ENCODE measurements at places on chromosomes 5 and 9.
A peak's percentile ranks its signal among the peaks of the same experiment; 100 is the strongest.

GRCh38 chr5:94810281-94810680 is 191.8 kb downstream of the SLF1 start:
- no peak overlapping the region for H3K4me3 ChIP-seq
- no peaks in the 10 kb centered on the region for H3K27me3 ChIP-seq
- no peak for DNase-seq
- no peaks in the 10 kb centered on the region for H3K36me3 ChIP-seq
- H3K4me1 ChIP-seq = no peaks in the 10 kb centered on the region
- H3K27ac ChIP-seq = no peak overlapping the region

GRCh38 chr9:122370303-122370702 is 521 bp upstream of the PTGS1 start:
- no peaks in the 10 kb centered on the region for H3K36me3 ChIP-seq
- no peak overlapping the region for H3K27ac ChIP-seq
- no peak for DNase-seq
- H3K27me3 ChIP-seq = no peaks in the 10 kb centered on the region

- no peak for DNase-seq
- peak overlapping the region; percentile 97 for H3K27ac ChIP-seq
- peaks cover 10% of the 10 kb centered on the region for H3K4me1 ChIP-seq
- no peaks in the 10 kb centered on the region for H3K36me3 ChIP-seq
- H3K4me3 ChIP-seq = peak overlapping the region; percentile 87
- no peaks in the 10 kb centered on the region for H3K27me3 ChIP-seq
Observed at GRCh38 chr5:141969783-141970771, 1.2 kb downstream of the RNF14 start.

GRCh38 chr5:125088522-125089105 is 342.2 kb upstream of the ZNF608 start:
- H3K27me3 ChIP-seq = no peaks in the 10 kb centered on the region
- H3K4me1 ChIP-seq = no peaks in the 10 kb centered on the region
- H3K27ac ChIP-seq = no peak overlapping the region
- no peak overlapping the region for H3K4me3 ChIP-seq
- no peaks in the 10 kb centered on the region for H3K36me3 ChIP-seq

GRCh38 chr5:28648108-28648507 is 1609.7 kb upstream of the CDH9 start:
- no peaks in the 10 kb centered on the region for H3K36me3 ChIP-seq
- no peaks in the 10 kb centered on the region for H3K4me1 ChIP-seq
- no peak overlapping the region for H3K27ac ChIP-seq
- no peaks in the 10 kb centered on the region for H3K27me3 ChIP-seq
- no peak for DNase-seq
- no peak overlapping the region for H3K4me3 ChIP-seq

DNA sequence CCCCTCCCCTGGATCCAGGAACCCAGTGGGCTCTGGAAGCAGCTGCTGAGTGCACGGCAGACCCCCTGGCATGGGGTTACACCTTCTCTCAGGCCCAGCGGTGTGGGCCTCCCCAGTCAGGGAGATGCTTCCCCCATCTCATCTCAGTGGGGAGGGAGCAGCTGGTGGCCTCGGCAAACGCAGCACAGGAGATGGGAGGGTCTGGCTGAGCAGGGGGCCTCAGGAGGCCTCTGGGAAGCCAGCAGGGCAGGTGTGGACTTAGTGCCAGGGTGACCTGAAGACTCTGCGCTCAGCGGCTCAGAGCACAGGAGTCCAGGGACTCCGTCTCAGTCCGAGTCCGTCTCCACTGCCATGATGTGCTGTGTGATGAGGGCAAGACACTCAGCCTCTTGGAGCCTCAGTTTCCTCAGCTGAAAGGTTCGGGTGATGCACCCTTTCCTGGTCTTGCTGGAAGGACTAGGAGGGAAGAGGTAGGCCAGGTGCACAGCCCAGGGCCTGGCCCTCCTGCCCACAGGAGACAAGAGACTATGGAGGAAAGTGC is 100.6 kb downstream of the GTF3C4 start:
- no peak for DNase-seq
- peak overlapping the region; percentile 86 for H3K27ac ChIP-seq
- no peaks in the 10 kb centered on the region for H3K4me1 ChIP-seq
- no peaks in the 10 kb centered on the region for H3K36me3 ChIP-seq
- no peaks in the 10 kb centered on the region for H3K27me3 ChIP-seq
- peak overlapping the region; percentile 81 for H3K4me3 ChIP-seq

DNA sequence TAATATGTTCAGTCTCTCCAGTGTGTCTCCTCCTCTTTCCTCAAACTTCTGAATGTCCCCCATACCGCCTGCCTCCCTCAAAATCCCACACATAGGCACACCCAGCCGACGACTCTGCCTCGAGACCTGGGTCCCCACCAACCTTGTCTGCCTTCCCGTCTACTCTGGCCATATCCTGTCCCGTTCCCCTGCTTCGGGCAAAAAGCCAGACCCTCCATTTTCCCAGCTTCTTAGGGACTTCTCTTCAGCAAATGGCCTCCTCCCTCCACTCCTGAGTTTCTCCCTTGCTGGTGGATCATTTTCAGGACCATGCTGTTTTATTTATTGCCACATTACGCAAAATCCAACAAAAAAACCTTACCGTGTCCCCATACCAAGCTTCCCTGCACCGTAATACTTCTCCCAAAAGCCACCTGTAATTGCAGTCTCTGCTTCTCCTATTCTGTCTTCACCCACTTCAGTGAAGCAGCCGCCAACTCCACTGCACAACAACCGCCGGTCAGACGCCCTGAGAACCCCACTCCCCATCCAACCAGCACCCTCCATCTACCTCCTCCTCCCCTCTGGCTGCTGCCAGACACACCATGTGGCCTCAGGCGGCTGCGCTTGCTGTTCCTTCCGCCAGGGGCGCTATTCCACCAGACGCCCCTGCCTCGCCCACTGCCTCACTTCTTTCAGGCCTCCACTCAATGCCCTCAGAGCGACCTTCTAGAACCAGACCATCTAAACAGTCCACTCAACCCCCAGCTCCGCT is 117.0 kb downstream of the TRPM6 start:
- no peak overlapping the region for H3K4me3 ChIP-seq
- no peaks in the 10 kb centered on the region for H3K4me1 ChIP-seq
- H3K27ac ChIP-seq = no peak overlapping the region

- no peaks in the 10 kb centered on the region for H3K27me3 ChIP-seq
- no peak for DNase-seq
- no peaks in the 10 kb centered on the region for H3K4me1 ChIP-seq
- H3K27ac ChIP-seq = no peak overlapping the region
- H3K36me3 ChIP-seq = no peaks in the 10 kb centered on the region
Observed at GRCh38 chr9:134725605-134725940, 84.0 kb downstream of the COL5A1 start.

DNA sequence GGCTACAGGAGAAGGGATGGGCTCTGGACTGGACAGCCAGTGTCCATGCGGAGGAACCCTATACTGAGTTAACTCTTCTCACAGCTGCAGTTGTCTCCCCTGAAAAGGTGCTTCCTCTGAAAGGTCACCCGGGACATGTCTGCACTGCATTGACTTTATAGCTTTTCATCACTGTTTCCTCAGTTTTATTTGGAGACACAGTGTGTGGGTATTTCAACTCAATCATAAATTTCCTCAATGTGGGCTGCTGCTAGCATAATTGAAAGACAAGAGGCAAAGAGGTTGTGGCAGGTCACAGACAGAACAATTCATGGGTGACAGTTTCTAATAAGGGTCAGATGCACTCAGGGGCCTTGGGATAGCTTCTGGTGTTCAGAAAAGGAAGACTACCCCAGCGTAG is 336.8 kb downstream of the KDM4C start:
- H3K36me3 ChIP-seq = no peaks in the 10 kb centered on the region
- H3K4me3 ChIP-seq = no peak overlapping the region
- no peaks in the 10 kb centered on the region for H3K4me1 ChIP-seq
- no peak for DNase-seq

Data from breast epithelium (tissue), 4 donors.